ENCODE measurements at places on chromosomes 7 and 10.

DNA sequence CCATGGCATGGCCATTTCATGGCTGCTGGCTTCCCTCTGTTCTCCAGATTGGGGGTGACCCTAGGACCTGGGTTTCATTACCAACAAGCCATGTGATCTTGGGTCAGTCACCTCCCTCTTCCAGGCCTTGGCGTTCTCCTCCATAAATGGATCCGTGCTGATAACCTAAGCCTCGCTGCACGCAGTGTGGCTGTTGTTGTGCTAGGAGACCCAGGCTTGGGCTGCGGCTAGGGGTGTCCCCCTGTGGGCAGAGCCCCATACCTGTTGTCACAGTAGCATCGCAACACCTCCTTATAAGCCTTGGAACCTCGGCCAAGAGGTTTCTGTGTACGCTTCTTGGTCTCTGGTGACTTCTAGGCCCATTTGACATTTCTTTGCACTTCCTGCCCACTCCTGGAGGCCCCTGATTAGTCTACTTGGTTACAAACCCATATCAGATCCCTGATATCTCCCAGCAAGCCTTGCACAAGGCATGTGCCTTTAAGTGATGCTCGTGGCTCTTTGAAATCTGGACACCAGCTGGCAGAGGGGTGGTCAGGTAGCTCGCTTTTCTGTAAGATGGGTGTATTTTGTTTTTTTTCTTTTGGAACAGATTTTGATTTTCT lies 23.6 kb downstream of the ZMIZ1 start:
- no peak for DNase-seq

DNA sequence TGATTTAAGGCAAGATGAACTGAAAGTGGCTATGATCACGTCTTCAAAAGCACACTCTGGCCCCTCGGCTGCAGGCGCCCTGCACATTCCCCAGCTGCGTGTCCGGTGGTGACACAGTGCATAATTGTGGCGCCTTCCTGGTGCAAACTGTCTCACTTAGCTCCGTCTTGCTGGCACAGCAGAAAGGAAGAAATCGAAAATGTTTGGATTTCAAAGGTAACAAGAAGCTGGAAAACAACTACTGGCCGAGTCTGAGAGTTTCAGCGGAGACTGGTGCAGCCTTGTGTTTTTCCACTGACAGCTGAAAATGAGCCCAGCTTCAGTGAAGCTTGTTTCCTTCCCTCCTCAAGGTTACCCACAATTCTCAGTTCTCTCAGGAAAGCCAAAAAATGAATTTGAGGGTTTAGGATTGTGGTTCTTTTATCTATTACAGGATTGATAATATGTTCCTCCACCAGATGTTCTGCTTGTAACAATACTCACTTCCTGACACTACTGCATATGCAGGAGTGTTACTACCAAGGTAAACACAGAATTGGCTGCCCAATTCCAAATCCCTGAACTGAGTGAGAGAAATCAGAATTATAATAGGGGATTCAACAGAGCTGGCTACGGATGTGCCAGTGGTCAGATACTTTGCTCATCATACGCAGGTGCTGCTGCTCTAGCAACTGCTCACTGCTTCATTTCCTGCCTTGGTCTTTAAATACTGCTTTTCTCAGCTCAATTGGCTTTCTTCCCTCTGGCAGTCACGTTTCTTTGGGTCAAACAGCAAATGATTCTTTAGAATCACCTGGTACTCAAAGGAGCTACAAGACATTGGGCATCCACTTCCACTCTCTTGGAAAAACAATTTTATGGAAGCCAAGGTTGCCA lies 63.7 kb downstream of the TRUB1 start:
- no peak for DNase-seq

GRCh38 chr10:126036515-126036914 lies 140.2 kb downstream of the FANK1 start:
- DNase-seq = no peak

DNA sequence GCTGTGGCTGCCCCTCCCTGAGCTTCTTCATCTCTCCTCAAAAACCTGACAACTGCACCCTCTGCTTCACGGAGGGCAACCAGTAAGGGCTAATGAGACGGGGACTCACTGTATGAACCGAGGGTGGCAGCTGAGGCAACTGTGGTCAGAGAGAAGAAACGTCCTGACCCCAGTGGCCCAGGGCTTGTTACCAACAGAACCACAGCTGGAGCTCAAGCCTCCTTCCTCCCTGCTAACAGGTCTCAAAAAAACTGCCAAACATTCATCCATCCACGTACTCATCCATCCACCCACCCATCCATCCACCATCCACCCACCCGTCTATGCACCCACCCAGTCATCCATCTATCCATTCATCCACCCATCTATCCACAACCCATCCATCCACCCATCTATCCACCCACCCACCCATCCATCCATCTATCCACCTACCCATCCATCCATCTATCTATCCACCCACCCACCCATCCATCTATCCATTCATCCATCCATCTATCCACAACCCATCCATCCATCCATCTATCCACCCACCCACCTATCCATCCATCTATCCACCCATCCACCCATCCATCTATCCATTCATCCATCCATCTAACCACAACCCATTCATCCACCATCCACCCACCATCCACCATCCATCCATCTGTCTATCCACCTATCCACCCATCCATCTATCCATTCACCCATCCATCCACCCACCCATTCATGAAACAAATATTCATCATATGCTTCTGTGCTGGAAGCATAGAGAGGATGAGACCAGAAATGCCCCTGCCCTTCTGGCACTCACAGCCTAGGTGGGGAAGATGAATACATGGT lies 111.7 kb downstream of the PDGFA start:
- no peak for DNase-seq
